ENCODE measurements at places on chromosomes 4 and X.

DNA sequence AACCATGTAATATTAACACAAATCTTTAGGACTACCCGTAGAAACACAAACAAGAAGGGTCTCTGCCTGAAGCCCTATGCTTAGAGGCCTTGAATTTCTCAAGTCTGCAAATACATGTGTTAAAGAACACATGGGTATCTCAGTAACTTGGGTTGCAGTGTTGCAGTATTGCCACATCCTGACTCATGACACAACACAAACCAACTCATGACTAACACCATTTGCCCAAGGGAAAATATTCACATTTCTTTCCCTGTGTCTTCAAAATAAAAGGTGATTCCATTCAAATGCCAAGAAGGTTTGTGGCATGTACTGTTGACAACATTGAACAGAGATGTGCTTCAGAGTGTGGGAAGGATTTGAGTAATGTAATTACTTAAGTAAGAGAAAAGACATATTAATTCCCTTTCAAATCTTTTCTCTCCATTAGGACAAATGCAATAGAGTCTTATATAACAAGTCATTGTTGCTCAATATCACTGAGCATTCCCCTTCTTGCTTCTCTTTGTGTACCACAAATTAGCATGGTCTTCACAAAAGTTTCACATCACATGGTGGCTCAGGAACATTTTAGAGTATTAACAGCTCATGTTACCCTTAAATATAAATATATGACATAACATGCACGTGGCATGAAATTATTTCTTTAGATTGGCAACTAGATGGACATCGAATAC is 487.1 kb downstream of the STPG2 start:
- DNase-seq = no peak

DNA sequence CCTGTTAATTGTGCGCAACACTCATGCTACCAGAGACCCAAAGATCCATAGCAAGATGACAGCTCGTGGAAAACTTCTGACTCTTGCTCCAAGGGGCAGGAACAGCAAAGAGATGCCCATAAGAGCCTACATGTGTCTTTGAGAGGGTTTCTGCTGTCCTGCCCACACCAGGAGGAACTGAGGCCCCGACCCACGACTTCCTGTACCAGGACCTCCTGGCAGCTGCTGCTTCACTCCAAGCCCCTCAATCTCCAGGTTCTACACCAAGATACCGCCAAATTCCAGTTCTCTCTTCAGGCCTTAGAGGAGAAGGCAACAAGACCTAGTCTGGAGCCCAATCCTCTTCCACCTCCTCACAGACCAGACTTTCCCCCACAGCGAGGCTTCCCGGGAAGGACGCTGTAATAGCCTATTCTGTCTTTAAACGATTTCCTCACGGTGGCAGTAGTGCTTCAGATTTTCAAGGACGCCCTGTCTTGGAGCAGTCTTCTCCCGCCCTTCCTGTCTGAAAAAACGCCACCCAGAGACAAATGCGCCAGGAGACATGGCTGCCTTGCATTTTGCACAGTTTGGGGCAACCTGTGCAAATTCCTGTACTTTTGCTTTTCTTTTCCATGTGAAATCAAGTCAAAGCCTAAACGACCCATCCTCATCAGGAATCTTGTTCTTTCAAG is 230.2 kb upstream of the STK26 start:
- no peak for DNase-seq

- DNase-seq = no peak
Observed at GRCh38 chr4:166802346-166802745, 431.9 kb downstream of the SPOCK3 start.

DNA sequence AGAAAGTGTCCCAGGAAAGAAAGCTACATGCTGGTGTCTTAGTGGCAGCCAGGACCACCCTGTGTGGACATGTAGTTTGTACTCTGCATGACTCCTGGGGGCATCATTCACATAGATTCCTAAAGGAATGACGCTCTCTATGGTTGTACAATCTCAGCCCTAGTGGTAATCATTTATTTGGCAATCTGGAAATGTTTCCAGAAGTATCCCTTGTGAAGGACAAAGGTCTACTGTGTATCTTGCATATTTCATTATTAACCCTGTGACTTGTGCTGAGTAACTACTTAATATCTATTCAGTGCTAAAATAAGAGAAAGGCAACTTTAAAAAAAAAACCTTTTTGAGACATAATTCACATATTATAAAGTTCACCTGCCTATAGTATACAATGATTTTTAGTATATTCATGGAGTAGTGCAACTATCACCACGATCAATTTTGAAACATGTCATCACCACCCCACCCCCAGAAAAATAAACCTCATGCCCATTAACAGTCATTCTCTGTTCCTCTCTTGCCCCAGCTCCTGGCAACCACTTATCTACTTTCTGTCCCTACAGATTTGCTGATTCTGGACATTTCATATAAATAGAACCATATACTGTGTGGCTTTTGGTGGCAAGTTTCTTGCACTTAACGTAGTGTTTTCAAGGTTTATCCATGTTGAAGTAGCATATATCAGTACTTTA is 51.7 kb downstream of the SHROOM3 start:
- DNase-seq = no peak

GRCh38 chr4:185020293-185020808 is 2.1 kb downstream of the HELT start:
- DNase-seq = no peak

DNA sequence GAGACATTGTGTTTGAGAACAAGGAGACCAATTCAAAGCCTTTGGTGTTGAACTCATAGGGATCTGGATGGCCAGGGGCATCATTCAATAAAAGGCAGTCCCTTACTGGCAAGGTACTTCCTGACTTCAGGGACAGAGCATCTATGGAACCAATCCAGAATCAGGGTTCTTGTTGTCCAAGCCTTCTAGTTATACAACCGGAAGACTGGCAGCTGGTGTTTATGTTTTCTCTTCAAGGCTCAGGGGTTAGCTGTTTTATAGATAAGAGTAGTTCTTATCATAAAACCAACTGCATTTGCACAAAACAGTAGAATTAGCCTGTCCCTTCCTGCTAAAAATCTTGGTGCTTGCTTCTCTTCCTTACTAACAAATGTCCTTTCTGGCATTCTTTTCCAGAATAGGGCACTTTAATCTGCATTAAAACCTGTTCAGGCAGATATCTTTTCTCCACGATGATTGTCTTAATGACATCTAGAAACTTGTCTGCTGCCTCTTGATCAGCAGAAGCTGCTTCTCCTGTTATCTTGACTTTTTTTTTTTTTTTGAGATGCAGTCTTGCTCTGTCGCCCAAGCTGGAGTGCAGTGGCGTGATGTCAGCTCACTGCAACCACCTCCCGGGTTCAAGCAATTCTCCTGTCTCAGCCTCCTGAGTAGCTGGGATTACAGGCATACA is 38.4 kb upstream of the ARHGEF6 start:
- DNase-seq = no peak

DNA sequence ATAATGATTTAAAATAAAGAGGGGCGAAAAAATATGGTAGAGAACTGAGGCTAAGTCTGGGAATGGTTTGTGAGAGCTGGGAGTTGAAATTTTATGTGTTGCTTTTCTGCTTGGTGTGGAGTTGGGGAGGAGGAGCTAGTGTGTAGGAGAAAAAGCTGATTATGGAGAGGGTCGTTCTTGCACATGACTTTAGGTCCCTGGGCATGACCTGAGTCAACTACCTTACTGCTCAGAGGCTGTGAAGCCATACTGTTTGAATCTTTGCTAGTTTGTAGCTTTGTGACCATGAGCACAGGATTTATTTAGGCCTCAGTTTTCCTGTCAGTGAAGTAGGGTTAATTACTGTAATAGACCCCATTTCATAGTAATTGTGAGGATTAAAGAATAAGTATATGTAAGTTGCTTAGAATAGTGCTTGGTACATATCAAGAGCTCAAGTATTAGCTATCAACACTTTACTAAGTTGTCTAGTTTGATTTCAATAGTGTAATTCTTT is 78.6 kb downstream of the KDM6A start:
- DNase-seq = no peak
